ENCODE measurements at places on chromosomes 1 and 21.

GRCh38 chr1:66197785-66198184 lies 336.2 kb upstream of the SGIP1 start:
- no peak for DNase-seq

- DNase-seq, result no peak
These were observed 50.3 kb upstream of the DPH5 start for GRCh38 chr1:101075926-101076325.

DNA sequence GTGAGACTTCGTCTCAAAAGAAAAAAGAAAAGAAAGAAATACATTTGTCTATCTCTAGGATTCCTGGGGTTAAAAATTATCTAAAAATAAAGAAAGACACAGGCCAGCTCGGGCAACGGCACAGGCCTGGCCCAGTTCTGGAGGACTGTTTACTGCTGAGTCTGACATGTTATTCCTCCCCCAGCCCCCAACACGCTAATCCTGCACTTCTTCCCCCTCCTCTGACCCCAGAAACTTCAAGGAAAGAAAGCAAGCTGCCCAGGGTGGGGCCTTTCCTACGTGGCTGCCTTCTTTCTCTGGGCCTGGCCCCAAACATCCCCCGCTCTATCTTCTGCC lies 40.0 kb downstream of the ACOT7 start:
- DNase-seq, result no peak

- DNase-seq, result no peak
These were observed 12.4 kb downstream of the KCNQ4 start for GRCh38 chr1:40795811-40796586.

- no peak for DNase-seq
These were observed 137.3 kb downstream of the NAV1 start for GRCh38 chr1:201676197-201676596.

- DNase-seq, result peak; percentile 60
These were observed 328 bp downstream of the MYCL start for GRCh38 chr1:39901464-39901713.

DNA sequence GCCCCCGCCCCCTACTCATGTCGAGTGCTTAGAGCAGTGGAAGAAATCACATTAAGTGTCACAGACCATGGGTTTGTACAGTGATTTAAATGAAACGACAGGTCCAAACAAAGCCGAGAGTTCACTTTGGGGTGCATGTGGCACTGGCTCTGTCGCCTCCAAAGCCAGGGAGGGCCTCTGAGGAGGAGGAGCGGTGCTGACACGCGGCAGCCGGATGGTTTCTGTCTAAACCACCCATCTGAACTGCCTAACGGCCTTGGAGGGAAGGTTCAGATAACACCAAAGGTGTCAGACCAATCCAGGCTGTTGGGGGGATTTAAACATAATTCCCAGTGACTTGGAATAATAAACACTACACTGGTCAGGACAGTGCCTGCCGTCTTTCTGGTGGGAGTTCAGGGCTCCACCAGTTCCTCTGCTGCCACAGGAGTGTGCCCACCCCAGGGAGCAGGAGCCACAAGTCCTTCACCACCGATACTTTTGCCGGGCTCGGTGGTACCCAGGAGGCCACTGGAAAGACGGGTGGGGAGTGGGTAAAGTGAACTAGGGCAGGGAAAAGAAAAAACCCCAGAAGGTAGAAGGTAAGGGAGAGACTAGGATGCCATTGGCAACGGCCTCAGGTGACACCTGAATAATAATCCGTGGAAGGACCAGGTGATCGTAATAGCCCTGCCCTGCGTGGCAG lies 78.2 kb downstream of the SLC66A1 start:
- DNase-seq, result no peak

- DNase-seq, result no peak
These were observed 11.8 kb downstream of the TSSK3 start for GRCh38 chr1:32373996-32374592.

DNA sequence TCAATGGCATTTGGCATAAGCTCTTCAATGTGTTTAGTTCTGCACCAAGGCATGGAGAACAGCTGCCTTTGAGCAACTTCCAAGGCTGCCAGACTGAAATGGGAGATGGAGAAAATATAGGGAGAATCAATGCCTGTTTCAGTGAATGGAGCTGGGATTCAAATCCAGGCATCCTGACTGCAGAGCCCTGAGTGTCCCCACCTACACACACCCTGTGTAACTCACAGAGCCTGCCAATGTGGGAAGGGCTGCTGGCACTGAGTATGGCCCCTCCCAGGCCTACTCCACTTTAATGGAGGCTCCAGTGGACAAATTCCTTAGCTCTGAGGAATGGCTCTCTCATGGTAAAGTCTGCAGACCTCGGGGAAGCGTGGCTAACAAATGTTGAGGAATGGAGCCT lies 145.6 kb upstream of the TNR start:
- DNase-seq, result no peak

DNA sequence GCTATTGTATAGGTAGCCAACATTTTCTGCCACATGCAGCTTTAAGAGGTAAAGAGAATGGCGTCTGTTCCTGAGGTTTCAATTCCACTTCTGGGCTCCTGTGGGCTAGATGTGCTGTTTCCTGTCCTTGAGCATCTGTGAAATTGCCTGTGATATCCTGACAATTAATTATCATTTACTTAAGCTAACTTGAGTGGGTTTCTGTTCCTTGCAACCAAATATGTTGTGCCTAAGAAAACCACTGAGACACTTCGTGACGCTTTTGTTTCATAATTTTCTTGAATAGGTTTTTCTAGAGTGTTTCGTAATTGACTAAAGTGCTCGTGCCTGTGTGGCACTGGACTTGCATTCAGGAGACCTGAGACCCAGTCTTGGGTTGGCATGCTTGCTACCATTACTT lies 127.3 kb upstream of the POU3F1 start:
- no peak for DNase-seq

DNA sequence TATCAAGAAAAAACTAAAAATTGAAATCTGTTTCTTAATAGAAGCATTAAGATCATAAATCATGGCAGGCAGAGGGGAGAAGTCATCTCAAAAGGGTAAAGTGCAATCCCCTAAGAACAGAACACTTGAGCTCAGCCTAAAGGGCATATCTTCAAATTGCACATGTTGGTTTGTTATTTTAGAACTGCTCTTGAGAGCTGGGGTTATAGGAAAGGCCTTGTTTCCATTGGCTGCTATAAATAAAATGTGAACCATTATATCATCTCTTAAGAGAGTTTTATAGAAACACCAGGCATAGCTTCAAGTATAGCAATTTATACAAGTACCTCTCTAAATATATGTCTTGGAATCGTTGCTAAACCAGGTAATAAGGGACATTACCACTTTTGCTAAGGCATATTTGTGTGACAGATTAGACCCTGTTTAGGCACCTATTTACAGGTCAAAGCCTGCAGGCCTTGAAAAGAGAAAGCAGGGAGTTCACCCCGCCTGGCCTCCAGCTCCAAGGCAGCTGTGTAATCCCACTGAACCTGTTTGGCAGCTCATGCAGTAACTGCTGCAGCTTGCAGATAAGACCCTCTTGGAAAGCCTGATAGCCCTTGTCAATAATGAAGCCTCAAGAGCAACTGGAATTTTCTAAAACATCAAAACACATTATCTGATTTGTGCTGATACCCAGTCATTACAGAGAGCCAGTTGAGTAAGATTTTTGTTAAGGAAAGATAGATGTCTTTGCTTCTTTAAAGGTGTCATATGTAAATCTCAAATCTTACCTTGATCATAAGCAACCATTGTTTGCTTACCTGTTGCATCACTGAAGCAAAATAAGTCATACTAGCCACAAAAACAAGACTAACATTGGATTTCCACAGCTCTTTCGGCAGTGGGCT lies 24.2 kb upstream of the SYDE2 start:
- no peak for DNase-seq

DNA sequence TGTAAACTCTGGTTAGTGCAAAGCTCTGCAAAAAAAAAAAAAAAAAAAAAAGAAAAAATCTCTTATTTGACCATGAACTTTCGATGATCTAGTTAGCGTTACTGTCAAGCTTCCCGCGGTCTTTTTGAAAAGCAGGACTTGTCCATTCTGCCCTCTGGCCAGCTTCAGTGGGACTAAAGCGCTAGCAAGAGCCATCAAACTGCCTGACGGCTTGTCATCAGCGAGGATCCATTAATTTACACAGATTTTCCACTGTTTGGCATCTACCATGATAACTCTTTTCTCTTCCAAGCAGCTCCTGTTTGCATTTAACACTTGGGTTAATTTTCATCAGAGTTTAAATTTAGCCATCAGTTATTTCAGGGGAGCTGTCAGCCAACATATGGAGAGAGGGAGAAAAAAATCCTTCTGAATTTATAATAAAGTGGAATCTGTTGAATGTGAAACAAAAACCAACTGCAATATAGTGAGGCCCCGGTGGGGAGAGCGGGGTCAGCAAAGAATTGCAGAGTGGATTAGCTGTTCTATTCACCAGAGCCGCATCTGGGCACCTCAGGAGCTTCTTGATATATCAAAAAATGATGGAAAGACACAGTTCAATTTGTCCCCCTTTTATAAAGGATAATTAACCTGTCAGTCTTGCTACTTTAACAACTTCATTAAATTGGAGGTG lies 298.2 kb downstream of the SPATA17 start:
- no peak for DNase-seq

- no peak for DNase-seq
These were observed 42.4 kb downstream of the OLFML3 start for GRCh38 chr1:114021665-114022099.

- no peak for DNase-seq
These were observed 194.0 kb downstream of the NRIP1 start for GRCh38 chr21:14870853-14871149.
